Fibroblast of skin of scalp (primary cell): ENCODE measurements at places on chromosomes 1 and 21.
A peak's percentile ranks its signal among the peaks of the same experiment; 100 is the strongest.

DNA sequence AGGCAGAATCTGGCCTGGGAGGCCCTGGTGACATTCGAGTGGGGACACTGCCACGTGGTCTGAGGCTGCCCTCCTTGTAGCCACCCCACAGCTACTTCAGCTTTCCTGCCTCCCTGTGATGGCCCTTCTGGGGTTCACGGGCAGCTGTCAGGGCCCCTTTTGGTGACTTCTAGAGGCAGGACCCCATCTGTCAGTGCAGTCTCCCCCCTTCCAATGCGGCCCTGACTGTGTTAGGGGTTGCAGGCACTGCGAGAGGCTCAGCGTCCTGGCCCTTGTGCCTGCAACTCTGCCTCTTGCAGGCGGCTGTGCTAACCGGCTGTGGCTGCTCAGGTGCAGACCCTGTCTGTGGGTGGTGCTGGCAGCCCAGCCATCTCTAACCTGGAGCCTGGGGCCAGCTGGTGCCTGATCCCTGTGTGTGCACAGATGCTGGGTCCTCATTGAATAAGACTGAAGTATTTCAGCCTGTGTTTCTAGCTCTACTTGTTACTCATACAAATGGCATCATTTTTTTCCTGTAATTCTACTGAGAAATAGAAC is 62.2 kb downstream of the S100B start:
- DNase-seq: no peak

- no peak for DNase-seq
Observed at GRCh38 chr1:232291681-232292080, 338.3 kb downstream of the SIPA1L2 start.

GRCh38 chr1:109184687-109185086 is 29.0 kb upstream of the SARS1 start:
- DNase-seq: no peak

- no peak for DNase-seq
Observed at GRCh38 chr1:234722270-234722704, 112.3 kb upstream of the IRF2BP2 start.

GRCh38 chr1:66395202-66396061 is 138.5 kb upstream of the SGIP1 start:
- no peak for DNase-seq

DNA sequence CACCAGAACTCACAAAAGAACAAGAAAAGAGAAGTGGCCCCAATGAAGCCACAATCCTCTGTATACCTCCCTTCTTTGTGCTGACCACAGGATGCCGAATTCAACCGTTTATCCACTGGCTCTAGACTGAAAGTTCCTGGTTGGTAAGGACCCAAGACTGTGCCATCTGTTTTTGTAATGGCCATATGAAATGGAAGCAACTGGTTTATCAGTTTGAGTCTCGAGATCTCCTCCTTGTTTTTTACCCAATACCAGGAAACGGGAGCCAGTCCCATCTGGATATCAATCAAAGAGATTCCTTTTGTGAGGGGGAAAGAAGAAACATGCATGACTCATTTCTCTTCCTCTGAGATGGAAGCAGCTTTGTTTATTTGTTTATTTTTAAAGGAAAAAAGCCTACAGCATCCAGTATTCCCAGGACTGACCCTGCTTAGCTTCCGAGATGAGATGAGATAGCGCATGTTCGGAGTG is 32.4 kb upstream of the ZNF124 start:
- DNase-seq: no peak

- DNase-seq: no peak
Observed at GRCh38 chr1:23810818-23811540, 10.4 kb upstream of the GALE start.

- DNase-seq: no peak
Observed at GRCh38 chr1:170513138-170513537, 18.8 kb upstream of the GORAB start.

DNA sequence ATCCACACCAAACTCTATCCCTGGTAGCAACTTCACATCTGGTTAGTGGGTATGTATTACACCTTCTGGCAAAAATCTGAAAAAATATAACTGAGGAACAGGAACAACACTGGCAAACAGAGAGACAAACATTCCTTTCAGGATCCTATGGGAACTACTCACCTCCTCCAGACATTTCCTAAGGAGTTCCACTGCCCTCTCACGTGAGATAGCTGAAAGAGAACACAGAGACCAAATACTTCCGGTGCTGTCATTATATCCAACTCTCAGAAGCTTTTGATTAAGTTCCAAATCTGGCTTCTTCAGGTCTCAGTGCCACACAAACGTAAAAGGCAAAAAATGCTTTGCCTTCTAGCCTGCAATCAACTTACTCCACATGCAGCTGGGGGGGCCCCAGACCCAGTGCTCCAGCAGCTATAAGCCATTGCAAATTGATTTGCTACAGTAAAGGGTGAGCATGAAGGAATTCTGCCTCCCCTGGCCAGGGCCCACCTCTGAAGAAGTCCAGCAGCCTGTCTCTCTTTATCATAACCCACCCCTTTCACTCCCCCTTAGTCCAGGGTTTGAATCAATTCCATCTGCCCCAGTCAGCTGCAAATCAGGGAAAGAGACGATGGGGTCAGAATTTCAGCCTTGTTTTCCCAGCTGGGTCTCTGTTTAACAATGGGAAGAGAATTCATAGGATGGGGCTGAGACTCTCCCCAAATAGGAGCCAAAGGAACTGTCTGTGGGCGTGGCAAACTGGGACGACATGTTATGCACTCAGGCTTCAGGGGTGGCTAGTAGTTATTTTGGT is 32.2 kb downstream of the TFAP2E start:
- peak; percentile 7 for DNase-seq

DNA sequence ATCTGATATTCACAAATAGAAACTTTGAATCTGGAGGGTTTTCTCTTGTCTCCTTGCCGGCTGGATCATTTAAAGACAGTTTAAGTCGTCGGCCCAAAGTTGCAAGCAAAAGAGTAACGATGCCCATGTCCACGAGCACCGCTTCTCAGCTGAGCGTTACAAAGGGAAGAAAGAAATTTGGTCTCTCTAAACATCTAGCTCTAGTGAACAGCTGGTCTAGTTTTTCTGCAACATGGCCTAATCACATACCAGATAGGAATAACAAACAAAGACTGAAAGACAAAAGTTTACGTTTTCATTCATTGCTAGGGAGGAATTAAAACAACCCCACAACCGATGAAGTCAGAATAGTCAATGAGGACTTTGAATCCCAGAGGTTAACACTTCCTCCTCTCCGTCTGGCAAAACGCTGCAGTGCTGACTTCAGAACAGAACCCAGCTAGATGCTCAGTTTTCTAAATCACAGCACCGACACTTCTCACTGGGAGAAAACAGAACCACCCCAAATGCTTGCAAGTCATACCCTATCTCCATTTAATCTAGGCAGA is 69.4 kb downstream of the NTPCR start:
- no peak for DNase-seq

GRCh38 chr1:184383772-184384323 is 3.0 kb upstream of the C1orf21 start:
- DNase-seq: no peak

DNA sequence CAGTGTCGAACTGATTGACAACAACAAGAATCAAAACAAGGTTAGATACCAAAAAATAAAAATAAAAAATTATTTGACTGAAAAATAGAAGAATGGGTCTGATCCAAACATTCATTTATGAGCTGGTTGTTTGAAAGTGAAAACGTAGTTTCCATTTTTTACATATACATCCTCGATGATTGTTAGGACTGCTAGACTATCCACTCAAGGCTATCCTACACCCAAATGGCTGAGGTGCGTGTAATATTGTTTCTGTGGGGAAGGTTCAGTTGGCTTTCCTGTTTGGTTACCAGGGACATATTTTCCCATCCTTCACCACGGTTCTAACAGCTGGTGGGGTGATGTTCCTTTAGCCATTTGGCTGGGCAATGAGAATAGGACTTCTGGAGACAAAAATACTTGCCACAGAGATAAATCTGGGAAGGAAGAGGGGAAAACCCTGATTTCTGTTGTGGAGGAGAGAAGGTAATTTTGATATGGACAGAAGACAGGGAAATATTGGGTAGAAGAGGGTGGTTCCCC is 66.3 kb downstream of the MAP3K7CL start:
- DNase-seq: no peak

DNA sequence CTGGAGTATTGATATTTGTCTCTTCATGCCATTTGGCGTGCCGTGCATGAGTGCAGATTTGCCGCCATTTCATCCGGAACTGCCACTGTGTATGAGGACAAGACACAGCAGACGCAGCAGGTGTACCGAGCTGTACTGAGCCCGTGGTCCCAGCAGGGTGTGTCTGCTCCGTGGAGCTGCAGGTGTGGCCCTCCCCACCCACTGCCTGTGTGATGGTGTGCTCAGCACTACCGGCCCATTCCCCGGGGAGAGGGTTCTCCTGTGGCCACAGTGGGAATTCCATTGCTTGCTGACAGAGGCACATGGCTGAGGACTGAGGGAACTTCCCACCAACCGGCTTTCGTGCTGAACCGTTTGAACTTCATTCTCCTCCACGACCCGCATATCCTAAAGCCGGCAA is 34.3 kb upstream of the COL6A1 start:
- no peak for DNase-seq

DNA sequence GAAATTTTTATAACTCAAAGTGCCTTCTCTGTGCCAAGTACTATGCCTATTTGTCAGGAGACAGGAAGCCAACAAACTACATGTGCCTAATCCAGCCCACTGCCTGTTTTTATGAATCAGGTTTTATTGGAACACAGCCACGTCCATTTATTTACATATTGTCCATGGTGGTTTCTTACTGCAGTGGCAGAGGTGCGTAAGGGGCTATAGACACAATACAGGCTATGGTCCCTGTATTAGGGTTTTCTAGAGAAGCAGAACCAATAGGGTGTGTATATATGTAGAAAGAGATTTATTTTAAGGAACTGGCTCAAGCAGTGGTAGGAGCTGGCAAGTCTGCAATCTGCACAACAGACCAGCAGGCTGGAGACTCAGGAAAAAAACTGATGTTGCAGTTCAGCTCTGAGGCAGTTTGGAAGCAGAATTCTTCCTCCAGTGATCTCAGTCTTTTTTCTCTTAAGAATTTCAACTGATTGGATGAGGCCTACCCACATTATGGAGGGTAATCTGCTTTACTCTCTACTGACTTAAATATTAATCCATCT is 15.4 kb downstream of the PPIE start:
- DNase-seq: no peak

DNA sequence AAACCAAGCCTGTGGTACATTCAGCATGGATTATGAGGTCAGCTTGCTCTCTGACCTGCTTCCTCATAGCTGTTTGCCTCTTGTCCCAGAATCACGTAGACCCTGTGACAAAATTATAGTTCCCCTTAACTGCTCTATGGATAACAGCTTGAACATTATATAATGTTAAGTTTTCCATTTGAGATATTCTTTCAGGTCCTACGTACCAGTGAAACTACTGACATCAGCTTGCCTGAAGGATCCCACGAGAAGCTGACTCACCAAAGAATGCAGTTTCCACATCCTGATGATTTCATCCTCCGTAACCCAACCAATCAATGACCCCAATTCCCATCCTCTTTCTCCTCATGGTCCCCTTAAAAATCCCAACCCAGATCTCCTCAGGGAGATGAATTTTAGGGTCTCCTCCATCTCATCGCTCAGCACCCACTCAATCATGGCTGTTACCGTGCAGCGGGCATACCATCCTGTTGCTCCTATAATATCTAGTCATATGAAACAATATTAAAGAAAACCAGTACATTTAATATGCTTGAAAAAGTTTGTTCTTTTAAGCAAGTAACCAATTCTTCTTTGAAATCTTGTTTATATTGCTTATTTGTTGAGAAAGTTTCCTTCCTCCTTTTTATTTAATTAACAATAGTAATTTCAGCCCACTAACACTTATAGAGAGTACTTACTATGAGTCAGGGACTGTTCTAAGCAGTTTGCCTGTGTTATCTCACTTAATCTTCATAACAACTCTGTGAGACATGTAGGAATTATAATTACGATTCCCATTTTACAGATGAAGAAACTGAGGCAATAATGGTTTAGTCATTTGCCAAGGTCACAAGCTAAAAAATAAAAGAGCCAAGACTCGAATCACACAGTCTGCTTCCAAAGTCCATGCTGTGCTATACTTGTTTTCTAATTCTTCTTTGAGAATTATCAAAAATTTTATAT is 27.4 kb downstream of the CHML start:
- peak; percentile 85 for DNase-seq

- peak; percentile 62 for DNase-seq
Observed at GRCh38 chr1:199123615-199124014, 484.8 kb downstream of the PTPRC start.

DNA sequence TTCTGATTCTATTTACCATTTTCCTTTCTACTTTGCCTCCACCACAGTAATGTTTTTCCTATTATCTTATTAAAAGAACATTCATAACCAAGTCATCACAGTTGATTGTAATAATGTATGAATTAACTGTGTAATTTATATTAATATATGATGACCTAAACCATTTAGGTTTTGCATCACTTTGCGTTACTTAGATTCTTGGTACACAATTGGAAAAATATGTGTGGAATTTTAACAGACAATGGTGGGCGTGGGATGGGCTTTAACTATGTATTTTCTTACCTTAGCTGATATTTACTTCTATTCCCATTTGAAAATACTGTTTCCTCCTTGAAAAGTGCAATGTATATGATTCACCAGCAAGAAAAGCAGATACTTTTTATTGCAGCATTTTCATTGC is 3.6 kb downstream of the KRTAP21-3 start:
- peak; percentile 33 for DNase-seq

DNA sequence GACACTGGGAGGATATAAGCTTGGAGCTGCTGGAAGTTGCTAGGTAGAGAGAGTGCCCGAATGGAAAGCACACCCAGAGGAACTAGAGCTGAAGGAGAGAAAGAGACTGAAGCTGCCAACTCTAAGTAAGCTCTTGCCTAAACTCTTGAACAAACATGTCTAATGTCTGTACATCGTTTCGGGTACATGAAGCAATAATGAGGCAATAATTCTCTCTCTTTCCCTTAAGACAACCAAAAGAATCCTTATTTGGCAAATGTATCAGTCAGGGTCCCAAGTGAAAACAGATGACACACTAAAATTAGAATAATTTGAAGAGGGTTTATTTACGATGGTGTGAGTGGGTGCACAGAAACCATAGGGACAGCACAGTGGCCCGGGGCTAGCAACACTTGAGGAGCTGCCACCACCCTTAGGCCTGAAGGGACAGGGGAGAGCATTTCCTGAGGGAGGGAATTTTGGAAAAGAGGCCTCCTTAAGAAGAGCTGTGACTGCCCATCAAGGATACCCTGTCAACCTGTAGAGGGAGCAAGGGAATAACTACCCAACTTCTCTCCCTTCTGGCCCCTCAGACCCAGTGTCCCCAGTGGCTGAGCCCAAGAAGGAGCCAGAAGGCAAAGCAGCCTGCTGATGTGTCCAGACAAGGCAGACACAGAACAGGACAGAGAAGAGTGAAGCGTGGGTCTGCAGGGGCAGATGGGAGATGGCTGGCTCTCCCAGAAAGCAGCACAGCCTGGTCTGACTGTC is 36.1 kb upstream of the KHDRBS1 start:
- DNase-seq: peak; percentile 93

- no peak for DNase-seq
Observed at GRCh38 chr1:171664976-171665375, 12.5 kb upstream of the MYOC start.

DNA sequence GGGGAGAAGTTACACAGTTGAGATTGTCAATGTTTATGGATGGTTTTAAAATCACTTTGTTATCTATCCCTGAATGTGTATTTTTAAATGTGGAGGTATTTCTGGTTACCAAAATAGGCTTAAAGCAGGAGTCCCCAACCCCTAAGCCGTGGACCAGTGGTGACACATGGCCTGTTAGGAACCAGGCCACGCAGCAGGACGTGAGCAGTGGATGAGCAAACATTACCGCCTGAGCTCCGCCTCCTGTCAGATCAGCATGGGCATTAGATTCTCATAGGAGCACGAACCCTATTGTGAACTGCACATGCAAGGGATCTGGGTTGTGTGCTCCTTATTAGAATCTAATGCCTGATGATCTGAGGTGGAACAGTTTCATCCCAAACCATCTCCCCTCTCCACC is 151.6 kb downstream of the GALNT2 start:
- DNase-seq: no peak
